A549 treated with Hydrocortisone at 1 μM for 4 hours (cell line): ENCODE measurements at places on chromosomes 5 and 9. TPM values are rescaled to one million over a fixed set of nuclear protein-coding genes. Genes with fewer than 3 reads are reported as not detected.

CDHR2 gene
- 0.10 to 0.17 TPM (median 0.12 TPM) in 4 of 5 replicates, not detected in the other for total RNA-seq

TOMM5 gene
- total RNA-seq: 267 to 330 TPM (median 326 TPM) in 5 replicates

TEX53 gene
- not detected in 5 replicates for total RNA-seq

FOXD1 gene
- 12.8 to 18.0 TPM (median 17.0 TPM) in 5 replicates for total RNA-seq

KCNV2 gene
- total RNA-seq: not detected in 5 replicates

CCNJL gene
- 9.9 to 14.0 TPM (median 10.9 TPM) in 5 replicates for total RNA-seq

CARTPT gene
- total RNA-seq: not detected in 5 replicates

TTC1 gene
- total RNA-seq: 61.9 to 77.9 TPM (median 68.1 TPM) in 5 replicates

SAXO1 gene
- not detected in 5 replicates for total RNA-seq

CCDC180 gene
- 0.48 to 1.2 TPM (median 0.82 TPM) in 5 replicates for total RNA-seq

HSPB3 gene
- 0.23 TPM in 1 of 5 replicates, not detected in the others for total RNA-seq

C5orf52 gene
- total RNA-seq: not detected in 5 replicates

SH3PXD2B gene
- total RNA-seq: 15.3 to 20.0 TPM (median 18.8 TPM) in 5 replicates

WDR5 gene
- 58.9 to 63.0 TPM (median 62.6 TPM) in 5 replicates for total RNA-seq

GPR150 gene
- total RNA-seq: 0.06 to 0.23 TPM (median 0.16 TPM) in 5 replicates

SCAI gene
- 1.3 to 2.1 TPM (median 1.5 TPM) in 5 replicates for total RNA-seq

SIMC1 gene
- total RNA-seq: 11.4 to 18.0 TPM (median 14.6 TPM) in 5 replicates

PITX1 gene
- 24.2 to 31.4 TPM (median 28.5 TPM) in 5 replicates for total RNA-seq

PCSK1 gene
- 0.16 to 0.51 TPM (median 0.22 TPM) in 5 replicates for total RNA-seq

FAM170A gene
- not detected in 5 replicates for total RNA-seq

GRIN1 gene
- total RNA-seq: 0.22 to 0.66 TPM (median 0.45 TPM) in 5 replicates

SLC34A3 gene
- total RNA-seq: 0.05 to 0.16 TPM (median 0.07 TPM) in 4 of 5 replicates, not detected in the other

UQCRQ gene
- total RNA-seq: 288 to 594 TPM (median 523 TPM) in 5 replicates

LCN10 gene
- total RNA-seq: not detected in 5 replicates

PLAC8L1 gene
- 0.20 to 0.40 TPM (median 0.22 TPM) in 5 replicates for total RNA-seq

FRRS1L gene
- 0.15 to 0.21 TPM (median 0.21 TPM) in 5 replicates for total RNA-seq
